Foreskin fibroblast (primary cell): ENCODE measurements at places on chromosomes 2 and 18.
A peak's percentile ranks its signal among the peaks of the same experiment; 100 is the strongest.

DNA sequence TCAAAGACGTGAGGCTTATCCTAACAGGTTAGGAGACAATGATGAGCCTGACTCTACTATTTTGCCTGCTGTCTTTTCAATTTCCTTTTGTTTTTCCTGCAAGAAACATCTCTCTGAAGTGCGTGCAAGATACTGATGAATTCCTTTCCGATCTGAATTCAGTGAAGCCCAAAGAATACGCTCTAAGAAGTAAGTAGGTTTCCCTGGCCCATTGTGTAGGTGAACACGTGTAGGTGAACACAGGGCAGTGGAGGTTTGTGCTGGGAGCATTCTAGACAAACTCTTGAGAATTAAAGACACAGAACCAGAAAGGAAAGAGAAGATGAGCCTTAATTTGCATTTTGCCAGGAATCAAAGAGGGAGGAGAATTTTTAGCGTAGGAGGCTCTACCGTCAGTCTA lies 132.0 kb downstream of the ZNF532 start:
- DNase-seq = no peak

- DNase-seq = no peak
Measured at GRCh38 chr18:58545338-58546296, 83.3 kb downstream of the ALPK2 start.

DNA sequence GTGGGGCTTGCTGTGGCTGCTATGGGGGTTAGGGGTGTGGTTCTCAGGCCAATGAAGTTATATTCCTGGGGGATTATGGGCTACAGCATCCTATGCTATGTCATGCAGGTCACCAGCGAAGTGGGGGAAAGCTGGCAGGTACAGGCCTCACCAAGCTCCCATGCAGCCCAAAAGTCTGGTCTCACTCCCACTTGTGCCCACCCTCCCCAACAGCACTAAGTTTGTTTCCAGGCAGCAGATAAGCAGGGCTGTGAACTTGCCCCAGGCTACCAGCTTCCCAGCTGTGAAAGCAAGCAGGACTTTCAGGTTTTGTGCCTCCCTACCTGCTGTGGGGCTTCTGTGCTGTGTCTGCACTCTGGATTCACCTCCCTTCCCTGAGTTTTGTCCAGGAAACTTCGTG lies 469.7 kb downstream of the CPS1 start:
- DNase-seq = no peak

DNA sequence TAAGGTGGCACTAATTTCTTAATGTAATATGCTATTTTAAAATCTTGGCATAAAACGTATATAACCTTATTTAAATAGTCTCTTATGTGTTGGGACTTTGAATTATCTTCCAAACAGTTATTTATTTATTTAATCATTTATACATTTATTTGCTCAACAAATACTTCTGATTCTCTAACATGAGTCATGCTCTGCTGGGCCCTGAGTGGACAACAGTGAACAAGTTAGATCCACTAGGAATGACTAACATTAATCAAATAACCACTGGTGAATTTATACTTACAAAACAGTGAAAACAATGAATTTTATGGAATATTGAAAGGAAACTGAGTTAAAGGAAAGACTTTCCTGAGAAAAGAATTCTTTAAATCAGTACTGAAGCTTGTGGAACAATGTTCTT lies 1257.2 kb upstream of the CHAC2 start:
- DNase-seq = peak; percentile 1

DNA sequence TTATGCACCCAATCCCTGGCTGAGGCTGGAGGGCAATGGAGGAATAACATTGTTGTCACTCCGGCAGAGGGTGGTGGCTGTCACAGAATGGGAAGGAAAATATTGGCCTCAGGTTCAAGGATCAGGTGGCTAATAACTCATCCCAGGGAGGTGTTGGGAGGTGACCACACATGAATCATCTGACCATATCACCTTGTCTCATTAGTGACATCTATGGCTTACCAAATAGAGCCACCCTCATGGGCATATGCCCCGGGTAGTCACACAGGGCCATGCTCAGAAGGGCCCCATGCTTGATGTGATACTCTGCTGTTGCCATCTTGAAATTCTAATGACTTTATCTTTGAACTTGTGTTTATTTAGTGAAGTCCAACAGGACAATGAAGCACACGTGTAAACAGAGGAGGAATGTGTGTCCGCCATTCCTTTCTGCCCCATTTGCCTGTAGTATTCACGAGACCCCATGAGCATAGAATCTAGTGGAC lies 27.5 kb upstream of the HK2 start:
- no peak for DNase-seq

GRCh38 chr2:109685453-109685852 lies 71.3 kb downstream of the SOWAHC start:
- DNase-seq = no peak

DNA sequence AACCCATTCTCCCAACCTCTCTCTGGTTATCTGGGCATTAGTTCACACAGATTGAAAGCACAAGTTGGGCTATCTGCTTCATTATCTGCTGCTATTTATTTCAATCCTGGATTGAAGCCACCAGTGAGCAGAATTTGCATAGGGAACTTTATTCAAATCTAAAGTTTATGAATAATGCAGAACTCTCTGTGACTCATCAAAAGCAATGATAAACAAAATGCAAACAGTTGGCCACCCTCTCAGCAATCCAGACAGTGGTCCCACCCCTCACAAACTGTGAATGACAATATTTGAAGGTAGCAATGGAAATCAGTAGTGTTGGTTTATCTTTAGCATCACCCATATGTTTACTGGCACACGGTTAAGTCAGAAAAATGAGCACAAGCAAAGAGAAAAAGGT lies 106.8 kb upstream of the TMEM178A start:
- DNase-seq = no peak

DNA sequence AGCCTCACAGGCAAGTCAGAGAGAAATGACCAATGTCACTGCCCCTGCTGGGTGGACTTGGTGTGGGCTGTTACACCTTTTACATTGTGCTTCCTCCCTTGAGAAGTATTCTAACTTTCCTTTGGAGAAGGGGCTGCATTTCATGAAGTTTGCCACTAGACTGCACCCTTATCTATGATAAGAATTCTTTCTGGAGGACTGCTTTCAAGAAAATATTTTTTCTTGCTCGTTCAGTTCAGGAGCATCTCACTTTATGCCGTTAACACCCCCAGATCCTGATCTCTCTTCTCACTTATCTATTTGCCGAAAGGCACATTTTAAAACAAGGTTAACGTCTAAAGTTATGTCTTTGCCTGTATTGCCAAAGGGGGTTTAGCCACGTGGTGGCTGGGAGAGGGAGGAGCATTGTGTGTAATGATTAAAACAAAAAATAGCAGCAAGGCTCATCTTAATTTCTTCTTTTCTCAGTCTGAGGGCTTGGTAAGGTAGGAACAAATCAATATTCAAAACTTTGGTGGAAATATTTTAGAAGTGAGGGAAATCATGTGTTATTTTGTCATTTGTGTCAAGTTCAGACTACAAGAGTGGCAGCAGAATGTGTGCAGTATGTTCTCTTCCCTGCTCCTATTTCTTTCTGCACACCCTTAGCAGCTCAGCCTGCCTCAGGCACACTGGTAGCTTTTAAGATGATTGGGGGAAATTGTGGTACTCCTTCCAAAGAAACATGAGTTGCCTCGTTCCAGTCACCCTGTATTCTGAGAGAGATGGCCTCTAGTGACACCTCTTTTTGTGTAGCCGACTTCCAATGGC lies 1.6 kb upstream of the IGFBP5 start:
- no peak for DNase-seq

GRCh38 chr2:96661324-96661723 lies 18.8 kb downstream of the FER1L5 start:
- DNase-seq = no peak

DNA sequence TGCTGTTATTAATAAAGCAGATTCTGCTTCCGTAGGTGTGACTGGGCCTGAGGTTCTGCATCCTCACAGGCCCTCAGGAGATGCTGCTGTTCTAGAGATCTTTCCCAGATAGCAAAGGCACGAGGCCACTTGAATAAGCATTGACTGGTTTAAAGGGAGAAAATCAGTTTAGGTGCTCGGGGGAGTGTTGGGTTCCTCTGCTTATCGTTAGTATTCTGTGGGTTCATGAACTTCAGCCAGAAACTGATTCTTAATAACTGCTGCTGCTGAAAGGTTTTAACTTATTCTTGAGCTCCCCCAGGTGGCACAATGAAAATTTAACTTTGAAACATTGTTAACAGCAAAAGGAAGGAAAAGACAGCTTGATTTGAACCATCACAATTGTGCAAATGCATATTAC lies 56.9 kb downstream of the ITGA6 start:
- DNase-seq = peak; percentile 19

- DNase-seq = peak; percentile 67
Measured at GRCh38 chr2:69222953-69223658, 163.9 kb downstream of the GFPT1 start.

DNA sequence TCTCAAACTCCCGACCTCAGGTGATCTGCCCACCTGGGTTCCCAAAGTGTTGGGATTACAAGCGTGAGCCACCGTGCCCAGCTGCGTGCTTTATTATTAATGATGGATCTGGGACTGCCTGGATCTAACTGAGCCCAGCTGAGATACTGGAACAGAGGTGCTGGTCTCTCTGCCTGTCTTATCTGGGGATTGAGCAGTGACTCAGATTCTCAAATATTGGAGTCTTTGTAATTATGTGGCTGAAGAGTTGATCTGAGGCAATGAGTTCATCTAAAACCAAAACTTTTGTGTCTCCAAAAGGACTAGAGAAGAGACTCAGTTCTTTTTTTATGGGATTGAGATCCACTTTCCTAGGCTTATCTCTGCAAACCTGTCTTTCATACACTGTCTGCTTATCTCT lies 16.3 kb downstream of the PLEKHB2 start:
- no peak for DNase-seq
